T-helper 2 cell treated with Interferon-gamma antibody and Interleukin-4, amounts not matched to agents 100 ng/mL and 5 ng/mL, for 36 hours (primary cell): ENCODE measurements at places on chromosomes 7 and 10. TPM values are rescaled to one million over a fixed set of nuclear protein-coding genes. Genes with fewer than 3 reads are reported as not detected.

KCP gene
- total RNA-seq = 0.09 TPM in 2 replicates

AKR1C3 gene
- 2.6 and 3.8 TPM in 2 replicates for total RNA-seq

GPC2 gene
- total RNA-seq = 7.0 and 8.5 TPM in 2 replicates

TEX47 gene
- not detected in 2 replicates for total RNA-seq

RARRES2 gene
- total RNA-seq = not detected in 2 replicates

RAPGEF5 gene
- total RNA-seq = 0.27 and 0.41 TPM in 2 replicates

ADCY1 gene
- 3.1 and 3.5 TPM in 2 replicates for total RNA-seq

CROT gene
- total RNA-seq = 11.2 and 13.9 TPM in 2 replicates

EPDR1 gene
- total RNA-seq = 0.20 and 0.36 TPM in 2 replicates

GRID2IP gene
- total RNA-seq = 0.07 TPM in 1 of 2 replicates, not detected in the other
